ENCODE measurements at places on chromosomes 5 and 9.

GRCh38 chr9:89999534-90000370 is 394.9 kb downstream of the GADD45G start:
- no peak for DNase-seq

- DNase-seq: no peak
These were observed 143.9 kb downstream of the C9orf50 start for GRCh38 chr9:129476821-129477611.

DNA sequence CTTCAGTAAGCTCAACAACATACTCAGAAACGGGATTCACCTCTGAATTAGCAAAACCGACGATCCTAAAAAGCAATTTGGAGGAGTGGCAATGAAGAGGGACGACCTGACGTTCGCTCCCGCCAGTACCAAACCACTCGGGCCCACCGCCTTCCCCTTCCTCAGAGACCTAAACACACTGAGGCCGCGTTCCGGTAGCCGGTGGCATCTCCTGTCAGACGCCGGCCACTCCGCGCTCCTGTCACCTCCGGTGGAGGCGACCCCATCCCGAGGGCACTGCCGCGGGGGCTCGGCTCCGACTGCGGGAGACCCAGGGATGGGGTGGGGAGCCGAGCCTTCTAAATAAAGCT is 617 bp downstream of the PPP6C start:
- DNase-seq: no peak

GRCh38 chr5:133319905-133320520 is 268.2 kb downstream of the HSPA4 start:
- no peak for DNase-seq

GRCh38 chr9:87675906-87676515 is 49.9 kb upstream of the CTSL start:
- DNase-seq: no peak

GRCh38 chr9:132957805-132958204 is 13.4 kb upstream of the TSC1 start:
- no peak for DNase-seq
